ENCODE measurements at places on chromosomes 4 and X.

DNA sequence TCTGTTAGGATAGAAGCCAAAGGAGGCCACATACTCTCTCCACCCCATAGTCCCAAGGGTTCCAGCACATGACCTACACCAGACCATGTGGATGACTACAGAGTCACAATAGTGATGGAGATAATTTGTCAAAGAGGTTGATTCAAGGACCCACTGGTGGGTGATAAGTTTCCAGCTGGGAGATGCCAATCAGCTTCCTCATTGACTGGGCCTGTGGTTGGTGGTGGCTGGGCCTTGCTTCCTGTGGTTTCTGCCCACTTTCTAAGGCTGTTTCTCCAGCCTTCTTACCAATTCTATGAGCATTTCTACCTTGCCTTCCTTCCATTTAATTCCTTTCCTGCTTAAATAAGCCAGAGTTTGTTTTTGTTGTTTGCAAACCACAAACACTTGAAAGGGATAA is 95.5 kb upstream of the CPEB2 start:
- DNase-seq, result no peak

DNA sequence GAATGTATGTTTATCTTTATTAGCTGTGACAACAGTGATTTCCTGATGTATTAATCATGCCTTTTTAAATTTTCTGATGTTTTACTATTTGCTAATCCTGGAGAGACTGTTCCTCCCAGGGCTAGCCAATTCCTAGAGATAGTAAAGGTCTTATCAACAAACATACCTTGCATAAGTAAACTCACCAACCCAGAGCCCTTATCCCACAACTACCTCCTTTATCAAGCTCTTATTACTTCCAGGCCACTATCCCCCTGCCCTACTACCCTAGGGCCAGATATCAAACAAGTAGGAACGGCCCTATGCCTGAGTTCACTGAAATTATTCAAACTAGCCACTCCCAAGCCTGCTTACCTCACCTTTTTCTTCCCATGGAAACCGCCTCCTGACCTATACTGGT is 58.2 kb upstream of the NPNT start:
- no peak for DNase-seq

- no peak for DNase-seq
These were observed 15.7 kb downstream of the MAPK10 start for GRCh38 chr4:86344127-86344526.

GRCh38 chrX:33336783-33337182 is 125.4 kb upstream of the DMD start:
- DNase-seq, result peak; percentile 44

- DNase-seq, result no peak
These were observed 128.5 kb downstream of the LARP7 start for GRCh38 chr4:112765317-112765974.

GRCh38 chr4:32226204-32226603 is 1506.0 kb downstream of the PCDH7 start:
- DNase-seq, result no peak

DNA sequence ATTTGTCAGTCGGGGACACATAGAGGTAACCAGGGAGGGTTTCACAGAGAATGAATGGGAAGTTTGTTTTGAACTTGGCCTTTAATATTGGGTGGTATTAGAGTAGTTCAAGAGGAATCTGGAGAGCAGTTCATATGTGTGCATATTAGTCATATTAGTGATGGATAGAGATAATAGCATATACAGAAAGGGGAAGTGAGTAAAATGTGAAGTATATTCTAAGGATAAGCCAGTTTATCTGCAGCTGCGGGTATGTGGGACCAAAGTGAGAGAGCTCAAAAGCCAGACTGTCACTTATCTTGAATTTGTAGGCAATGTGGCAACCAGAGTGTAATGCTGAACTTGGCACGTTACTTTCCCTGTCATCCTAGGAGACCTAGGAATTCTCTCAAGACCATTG is 169.9 kb downstream of the AFF2 start:
- no peak for DNase-seq

DNA sequence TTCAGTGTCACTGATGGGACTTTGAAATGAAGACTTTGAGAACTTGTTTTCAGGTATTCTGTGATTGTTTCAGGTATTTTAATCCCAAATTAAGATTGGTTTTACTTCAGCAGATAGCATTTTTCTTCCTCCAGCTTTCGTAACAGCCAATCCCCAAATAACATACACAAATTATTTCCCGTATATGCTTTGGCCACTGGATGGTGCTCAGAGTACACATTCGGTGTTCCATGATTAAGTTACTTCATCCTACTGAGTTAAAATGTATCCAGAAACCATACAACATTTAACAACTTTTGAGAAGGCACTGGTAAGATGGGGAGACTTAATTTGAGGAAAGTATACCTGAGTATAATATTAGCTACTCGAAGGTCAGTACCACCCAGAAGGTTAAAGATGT is 233.4 kb upstream of the FAM47A start:
- DNase-seq, result peak; percentile 35

DNA sequence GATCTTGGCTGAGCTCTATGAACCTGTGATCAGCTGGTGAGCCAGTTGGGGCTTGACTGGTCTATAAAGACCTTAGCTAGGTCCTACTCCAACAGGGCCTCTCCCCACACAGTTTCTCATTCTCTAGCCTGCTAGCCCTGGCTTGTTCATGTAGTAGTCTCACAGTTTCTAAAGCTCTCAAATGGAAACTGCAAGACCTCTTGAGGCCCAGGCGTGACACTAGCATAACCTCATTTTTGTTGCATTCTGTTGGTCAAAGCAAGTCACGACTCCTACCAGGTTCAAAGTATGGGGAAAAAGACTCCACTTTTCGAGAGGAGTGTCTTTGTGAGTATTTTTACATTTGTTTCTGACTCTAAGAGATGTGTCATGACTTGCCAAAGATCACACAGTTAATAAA is 50.9 kb downstream of the CEP44 start:
- DNase-seq, result no peak

DNA sequence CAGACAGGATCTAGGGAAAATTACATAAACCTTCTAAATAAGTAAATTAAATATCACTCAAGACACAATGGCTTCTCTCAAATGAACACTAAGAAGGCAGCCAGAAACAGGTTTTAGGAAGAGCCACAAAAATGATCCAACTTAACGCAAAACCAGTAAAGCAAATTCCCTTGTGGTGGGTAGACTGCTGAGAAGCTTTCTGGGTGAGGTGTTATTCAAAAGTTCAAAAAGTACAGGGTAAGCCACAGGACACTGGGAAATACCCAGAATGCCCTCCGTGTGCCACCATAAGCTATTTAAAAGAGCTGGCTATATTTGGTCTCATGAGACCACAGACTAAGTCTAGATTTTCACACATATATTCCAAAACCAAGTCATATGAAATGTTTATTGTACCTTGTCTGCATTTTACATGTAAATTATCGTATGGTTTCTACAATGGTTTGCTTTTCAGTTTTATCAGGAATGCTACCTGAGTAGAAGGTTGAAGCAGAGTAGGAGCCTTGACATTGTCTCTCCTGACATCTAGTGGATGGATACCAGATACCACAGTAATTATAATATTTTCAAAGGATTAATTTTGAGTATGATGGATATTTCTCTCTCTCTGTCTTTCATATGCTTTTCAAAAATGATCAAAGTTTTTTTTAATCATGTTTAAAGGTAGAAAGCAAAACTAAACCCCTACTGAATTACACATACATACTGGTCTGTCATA is 109.3 kb upstream of the KLHL13 start:
- DNase-seq, result peak; percentile 23

- no peak for DNase-seq
These were observed 126.3 kb upstream of the CBR4 start for GRCh38 chr4:169136330-169136729.

GRCh38 chrX:41923978-41924683 is 777 bp upstream of the CASK start:
- DNase-seq, result peak; percentile 59

- DNase-seq, result no peak
These were observed 355.7 kb downstream of the HS3ST1 start for GRCh38 chr4:11072999-11073398.

- no peak for DNase-seq
These were observed 158.1 kb downstream of the FHIP1A start for GRCh38 chr4:151567056-151567455.

- no peak for DNase-seq
These were observed 104.9 kb downstream of the TMEM131L start for GRCh38 chr4:153571006-153571545.

DNA sequence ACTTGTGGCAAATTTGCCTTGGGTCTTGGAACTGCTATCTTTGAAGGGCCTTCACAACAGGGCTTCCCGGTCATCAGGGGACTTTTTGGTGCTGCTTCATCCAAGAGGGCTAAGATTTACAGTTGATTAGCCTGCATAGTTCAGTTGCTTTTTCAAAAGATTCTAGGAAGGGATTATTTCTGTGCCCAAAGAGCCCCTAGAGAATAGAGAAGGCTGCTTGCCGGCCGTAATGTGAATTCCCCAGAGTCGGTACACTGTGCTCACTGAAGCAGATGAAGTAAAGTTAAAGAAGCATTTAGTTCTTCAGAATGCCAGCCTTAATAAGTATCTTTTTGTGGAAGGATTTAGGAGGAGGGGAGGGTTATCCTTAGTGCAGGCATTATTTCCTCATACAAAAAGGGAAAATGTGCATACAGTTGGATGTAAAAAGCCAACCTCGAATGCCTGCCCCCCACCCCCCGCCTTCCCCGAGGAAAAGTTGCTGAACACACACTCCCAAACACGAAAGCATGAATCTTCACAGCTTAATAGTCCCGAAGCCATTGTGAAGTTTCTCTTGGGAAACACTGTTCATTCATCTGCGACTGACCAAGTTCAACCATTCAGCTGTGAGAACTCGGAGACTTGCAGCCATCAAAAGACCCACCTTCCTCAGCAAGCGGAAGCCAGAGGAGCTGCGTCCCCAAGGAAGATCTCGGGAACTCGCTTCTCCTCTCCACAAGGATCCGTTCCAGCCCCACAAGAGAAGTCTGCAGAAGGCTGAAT is 47.6 kb downstream of the ANOS1 start:
- no peak for DNase-seq

GRCh38 chrX:19748896-19749680 is 138.3 kb downstream of the SH3KBP1 start:
- no peak for DNase-seq

GRCh38 chr4:173538148-173538908 is 8.3 kb upstream of the HAND2 start:
- DNase-seq, result peak; percentile 9

GRCh38 chrX:155886409-155886808 is 5.3 kb downstream of the VAMP7 start:
- no peak for DNase-seq

GRCh38 chr4:148563684-148564083 is 121.5 kb upstream of the NR3C2 start:
- no peak for DNase-seq

DNA sequence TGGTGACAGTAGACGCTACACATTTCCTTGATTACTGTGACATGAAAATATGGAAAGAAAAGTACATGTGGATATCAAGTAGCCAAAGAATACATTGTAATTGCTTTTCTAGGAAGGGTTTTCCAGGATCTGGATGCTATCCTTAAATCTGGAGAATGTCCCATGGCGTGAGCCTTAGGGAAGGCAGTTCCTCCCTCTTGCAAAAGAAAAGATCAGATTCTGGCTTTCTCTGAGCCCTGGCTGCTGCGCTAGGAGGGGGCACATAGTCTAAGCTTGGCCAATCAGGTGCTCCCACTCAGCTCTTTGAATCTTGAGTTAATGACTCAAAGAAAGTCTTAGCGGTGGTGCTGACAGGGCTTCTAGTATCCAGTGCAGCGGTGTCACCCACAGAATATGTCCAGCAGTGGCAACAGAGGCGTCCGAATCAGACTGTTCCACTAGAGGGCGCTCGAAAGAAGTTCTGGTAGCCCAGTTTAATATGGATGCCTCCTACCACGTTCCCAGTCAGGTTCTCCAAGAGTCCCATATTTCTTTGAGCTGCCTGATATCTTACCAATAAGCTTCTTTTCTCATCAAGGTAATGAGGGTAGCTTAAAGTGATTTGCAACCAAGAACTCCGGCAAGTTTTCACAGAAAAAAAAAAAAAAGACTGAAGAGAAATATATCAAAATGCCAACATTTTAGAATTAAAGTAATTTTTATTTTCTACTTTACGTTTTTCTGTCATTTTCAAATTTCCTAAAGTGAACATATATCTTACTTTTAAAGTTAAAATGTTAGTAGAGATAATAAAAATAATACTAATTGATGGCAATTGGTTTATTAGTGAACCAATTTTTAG is 213.4 kb upstream of the S100G start:
- DNase-seq, result peak; percentile 89

DNA sequence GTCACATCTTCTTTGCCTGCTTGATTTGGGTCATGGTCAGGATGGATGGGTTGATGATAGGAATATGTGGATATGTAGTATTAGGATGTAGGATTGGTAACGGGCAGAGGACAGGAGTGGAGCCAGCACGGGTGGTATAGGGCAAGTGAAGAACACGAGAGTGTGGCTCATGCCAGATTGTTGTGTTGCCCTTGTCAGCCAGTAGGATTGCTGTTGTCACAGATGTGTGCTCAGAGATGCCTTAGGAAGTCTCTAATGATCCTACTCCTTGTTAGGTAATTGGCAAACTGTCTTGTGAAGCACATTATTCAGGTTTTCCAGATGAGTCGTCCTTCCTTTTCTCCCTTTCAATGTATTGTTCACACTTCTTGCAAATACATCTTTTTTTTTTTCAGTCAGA is 5.5 kb downstream of the ATP10D start:
- peak; percentile 42 for DNase-seq

GRCh38 chr4:44716597-44716996 is 9.8 kb downstream of the GNPDA2 start:
- no peak for DNase-seq

GRCh38 chr4:5881340-5881739 is 11.5 kb downstream of the CRMP1 start:
- DNase-seq, result no peak

DNA sequence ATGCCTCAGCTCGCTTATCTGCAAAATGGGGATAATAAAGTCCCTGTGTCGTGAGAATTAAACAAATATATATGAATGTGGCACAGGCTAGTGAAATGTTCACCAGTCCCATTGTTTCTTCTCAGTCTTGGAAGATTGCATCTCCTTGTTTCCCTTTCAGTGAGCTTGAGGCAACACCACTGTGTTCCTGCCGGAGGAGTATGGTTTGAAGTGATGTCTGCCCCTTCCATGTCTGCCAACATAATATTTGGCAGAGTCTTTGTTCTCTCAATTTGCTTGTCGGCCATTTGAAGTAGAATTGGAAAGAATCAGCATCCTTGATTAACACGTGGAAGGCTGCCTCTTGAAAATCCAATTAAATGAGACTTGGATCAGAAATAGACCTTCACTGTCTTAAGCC is 1088.5 kb upstream of the INTU start:
- no peak for DNase-seq

- DNase-seq, result no peak
These were observed 422.6 kb upstream of the SLIT2 start for GRCh38 chr4:19829101-19829500.

DNA sequence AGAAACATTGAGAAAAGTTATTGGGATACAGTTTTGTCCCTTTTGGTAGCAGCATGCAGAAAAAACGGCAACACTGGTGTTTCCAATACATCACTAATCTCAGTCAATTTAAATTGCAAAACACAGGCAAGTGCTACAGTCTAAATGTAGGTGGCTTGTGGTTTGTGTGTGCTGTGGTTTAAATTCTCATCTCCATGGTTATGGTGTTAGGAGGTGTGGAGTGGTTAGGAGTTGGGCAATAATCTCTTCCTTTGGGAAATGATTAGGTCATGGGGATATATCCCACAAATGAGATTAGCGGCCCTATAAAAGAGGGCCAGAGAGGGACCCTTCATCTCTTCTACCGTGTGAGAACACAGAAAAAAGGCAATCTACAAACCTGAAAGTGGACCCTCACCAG is 1344.3 kb downstream of the ADGRL3 start:
- DNase-seq, result no peak

- DNase-seq, result no peak
These were observed 109.4 kb downstream of the ZNF518B start for GRCh38 chr4:10347815-10348214.

- DNase-seq, result no peak
These were observed 49.6 kb upstream of the GRID2 start for GRCh38 chr4:92253986-92254671.

Data from NCI-H526 (cell line).